CD4-positive, alpha-beta T cell treated with Interleukin-6 for 4 hours (primary cell): ENCODE measurements at places on chromosomes 7 and 10.

GRCh38 chr7:30787486-30787885 lies 16.3 kb downstream of the MINDY4 start:
- DNase-seq: no peak

- DNase-seq: no peak
These were observed 60.4 kb upstream of the KCNIP2 start for GRCh38 chr10:101903827-101904550.

GRCh38 chr10:117559712-117560111 lies 17.2 kb downstream of the EMX2 start:
- DNase-seq: no peak

GRCh38 chr7:121833991-121834390 lies 39.0 kb upstream of the PTPRZ1 start:
- DNase-seq: no peak

DNA sequence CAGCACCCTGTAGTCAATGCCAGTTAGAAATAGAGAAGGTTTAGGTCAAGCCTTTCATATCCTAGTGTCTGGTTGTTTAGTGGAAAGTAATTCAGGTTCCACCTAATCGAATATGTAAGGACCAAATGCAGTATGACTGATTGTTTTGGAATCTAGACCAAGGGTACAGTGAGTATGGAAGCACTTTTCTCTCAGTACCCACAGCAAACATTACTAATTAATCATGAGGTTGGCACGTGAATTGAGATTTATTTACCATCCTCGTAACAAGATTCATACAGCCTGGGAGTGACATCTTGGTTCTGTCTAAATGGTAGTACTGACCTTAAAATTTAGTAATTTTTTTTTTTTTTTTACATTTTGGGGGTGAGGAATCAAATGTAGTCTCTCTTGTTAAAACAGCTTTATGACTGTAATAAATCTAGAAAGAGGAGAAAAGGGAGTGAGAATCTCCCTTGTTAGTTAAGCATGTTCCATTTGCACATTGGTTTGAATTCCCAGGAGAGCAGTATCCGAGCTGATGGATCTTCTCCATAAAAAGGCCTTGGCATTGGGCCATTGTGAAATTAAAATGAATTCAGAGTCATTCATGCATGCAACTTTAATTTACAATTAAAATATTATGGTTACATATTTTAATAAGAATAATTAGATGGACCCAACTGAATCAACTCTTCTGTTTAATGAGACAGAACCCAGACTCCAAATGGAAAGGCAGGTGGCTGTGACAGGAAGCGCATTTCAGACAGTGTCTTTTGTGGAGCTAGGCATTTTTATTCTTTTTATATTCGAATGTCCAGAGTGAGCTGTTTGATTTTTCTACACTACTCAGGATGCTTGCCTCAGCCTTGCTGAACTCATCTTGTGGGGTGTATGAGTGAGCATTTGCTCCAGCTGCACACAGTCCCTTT lies 57.6 kb downstream of the SNX10 start:
- DNase-seq: no peak

- DNase-seq: no peak
These were observed 33.8 kb downstream of the IL15RA start for GRCh38 chr10:5943536-5943935.
